ENCODE measurements at places on chromosomes 1 and 21.

GRCh38 chr1:50218344-50219120, 109.8 kb downstream of the ELAVL4 start:
- no peak for DNase-seq

DNA sequence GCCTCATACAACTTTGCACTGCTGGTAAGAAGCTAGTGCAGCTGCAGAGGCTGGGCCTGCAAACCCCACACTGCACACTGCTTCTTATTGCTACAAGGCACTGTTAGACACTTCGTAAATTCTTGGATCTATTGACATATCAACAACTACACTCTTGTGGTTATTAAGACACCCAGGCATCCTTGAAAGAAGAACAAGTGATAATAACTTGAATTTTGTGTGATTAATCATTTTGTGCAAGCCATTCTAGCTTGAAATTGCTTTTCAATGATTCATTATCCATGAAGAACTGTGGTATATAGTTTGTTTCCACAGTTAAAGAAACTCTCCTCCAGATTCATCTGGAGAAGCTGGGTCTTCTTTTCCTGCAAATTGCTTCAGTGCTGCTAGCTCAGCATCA, 33.7 kb upstream of the IFI44L start:
- DNase-seq, result no peak

- DNase-seq, result no peak
These were observed 1031.5 kb upstream of the ADGRL2 start for GRCh38 chr1:80769208-80769750.

- no peak for DNase-seq
These were observed 44.2 kb downstream of the CAPN8 start for GRCh38 chr1:223621312-223621734.

GRCh38 chr1:75133750-75134646, at the start of gene LHX8:
LHX8 (plus strand) TSS chr1:75134388; CDS start chr1:75136615, 2,227 bp downstream.
- no peak for DNase-seq

DNA sequence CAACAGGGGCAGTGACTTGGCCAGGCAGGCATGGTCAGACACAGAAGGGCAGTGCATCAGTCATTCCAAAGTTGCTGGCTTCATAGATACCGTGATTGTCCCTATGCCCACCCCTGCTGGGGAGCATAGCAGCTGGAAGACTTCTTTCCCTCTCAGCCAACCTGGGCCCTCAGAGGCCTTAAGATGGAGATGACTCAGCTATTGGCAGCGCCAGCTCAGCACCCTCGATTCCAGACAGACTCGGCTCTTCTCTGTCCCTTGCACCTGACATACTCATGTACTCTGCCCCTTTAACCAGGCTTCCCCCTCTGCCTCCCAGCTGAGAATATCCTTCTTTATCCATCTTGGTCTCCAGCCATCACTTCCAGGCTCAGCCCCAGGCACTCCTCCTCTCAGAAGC, 16.8 kb downstream of the SLAMF8 start:
- DNase-seq, result no peak

- DNase-seq, result no peak
These were observed 262.6 kb upstream of the SGIP1 start for GRCh38 chr1:66271216-66271903.

- DNase-seq, result no peak
These were observed 163.2 kb upstream of the CAMK1G start for GRCh38 chr1:209420276-209420675.

GRCh38 chr1:17215545-17215890, 10.6 kb downstream of the PADI1 start:
- no peak for DNase-seq

- DNase-seq, result no peak
These were observed 190.7 kb downstream of the HHIPL2 start for GRCh38 chr1:222357252-222357651.

DNA sequence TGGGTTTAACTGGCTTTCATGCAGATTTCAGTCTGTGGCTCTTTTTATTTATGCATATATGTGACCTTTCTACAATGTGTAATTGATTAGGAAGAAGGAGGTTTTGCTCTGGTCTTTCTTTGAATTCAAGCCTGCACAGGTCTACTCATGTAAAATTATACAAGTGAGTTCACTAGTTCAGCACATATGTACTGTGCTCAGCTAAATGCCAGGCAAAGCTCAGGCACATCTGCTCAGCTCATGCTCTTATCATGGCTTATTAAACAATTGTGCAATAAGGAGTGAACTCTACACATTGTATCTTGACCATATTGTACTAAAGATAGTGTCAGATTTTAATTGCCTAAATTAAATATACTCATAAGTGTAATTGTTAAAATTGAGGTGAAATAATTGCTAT, 378.4 kb downstream of the ADGRL2 start:
- DNase-seq, result no peak

- no peak for DNase-seq
These were observed 5.0 kb upstream of the RGS18 start for GRCh38 chr1:192153276-192153675.

- DNase-seq, result peak; percentile 1
These were observed 722 bp upstream of the SLC19A2 start for GRCh38 chr1:169486281-169487051.

DNA sequence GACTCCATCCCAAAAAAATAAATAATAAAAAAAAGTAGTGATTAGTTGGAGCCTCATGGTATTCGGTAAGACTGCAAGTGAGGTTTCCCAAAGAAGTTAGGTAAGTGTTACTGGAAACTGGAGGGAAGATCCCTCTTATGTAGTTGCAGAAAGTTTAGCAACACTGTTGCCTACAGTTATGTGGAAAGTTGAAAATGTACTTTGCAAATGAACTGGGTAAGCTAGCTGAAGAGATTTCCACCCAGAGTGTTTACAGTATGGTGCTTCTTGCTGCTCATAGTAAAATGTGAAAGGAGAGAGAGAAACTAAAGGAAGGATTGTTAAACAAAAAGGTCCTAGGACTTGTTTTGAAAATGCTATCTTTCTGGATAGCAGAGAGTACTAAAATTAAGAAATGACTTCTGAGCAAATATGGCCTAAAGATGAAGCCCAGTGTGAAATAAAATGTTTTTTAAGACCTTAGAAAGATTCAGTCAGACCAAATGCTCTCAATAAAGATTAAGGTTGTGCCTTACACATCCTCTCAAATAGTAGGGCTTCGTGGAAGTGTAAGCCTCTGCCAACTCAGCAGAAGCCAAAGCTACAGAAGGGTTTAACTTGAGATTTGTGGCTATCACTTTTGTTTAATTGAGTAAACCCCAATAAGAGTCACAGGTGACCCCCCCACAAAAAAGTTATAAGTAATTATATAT, 31.5 kb downstream of the RPS6KC1 start:
- DNase-seq, result no peak

GRCh38 chr1:109901524-109902145, 9.0 kb upstream of the CSF1 start:
- DNase-seq, result no peak

- no peak for DNase-seq
These were observed 153.6 kb downstream of the OLFM3 start for GRCh38 chr1:101843160-101843559.

DNA sequence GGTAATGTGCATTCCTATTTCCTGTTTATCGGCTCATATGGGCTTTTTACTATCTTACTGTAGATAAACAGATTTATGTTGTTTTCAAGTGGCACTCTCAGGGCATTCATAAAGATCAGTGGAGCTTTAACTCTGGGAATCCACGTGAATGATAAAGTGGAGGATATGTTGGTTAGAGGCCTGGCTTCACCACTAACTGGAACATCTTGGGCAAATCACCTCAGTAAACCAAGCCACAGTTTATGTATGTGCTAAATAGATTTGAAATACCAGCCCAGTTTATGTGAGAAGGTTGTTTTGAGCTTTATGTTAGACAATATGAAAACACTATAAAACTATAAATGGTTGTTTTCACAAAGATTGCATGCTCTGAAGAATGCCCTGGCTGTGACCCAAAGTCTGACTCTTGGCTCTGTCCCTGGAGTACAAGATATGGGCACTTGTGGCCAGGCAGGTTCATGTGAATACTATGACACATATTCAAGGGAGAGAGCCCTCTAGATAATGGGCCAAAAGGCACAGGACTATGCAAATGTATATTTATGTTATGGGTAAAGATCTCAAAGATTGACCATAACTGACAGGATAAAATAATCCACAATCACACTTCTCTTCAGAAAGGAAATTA, 36.7 kb downstream of the FAM163A start:
- no peak for DNase-seq

DNA sequence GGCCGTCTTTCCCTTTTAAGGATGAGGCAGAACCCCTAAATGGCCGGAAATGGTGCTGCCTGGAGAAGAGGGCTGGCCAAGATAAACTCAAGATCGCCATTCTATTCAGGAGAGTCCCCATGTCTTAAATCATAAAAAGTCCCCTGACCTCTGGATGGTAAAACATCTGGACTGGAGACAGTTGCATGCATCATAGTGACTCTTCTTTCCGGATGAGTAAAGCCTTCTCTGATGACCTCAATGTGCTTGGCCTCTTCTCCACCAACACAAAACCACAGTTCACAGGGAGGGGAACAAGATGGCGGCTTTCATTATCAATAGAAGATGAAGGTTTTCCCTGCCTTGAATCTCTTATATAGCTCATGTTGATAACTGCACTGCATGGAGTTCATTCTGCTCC, 27.5 kb upstream of the H6PD start:
- DNase-seq, result no peak

GRCh38 chr1:177650947-177651346, 318.9 kb downstream of the SEC16B start:
- no peak for DNase-seq

DNA sequence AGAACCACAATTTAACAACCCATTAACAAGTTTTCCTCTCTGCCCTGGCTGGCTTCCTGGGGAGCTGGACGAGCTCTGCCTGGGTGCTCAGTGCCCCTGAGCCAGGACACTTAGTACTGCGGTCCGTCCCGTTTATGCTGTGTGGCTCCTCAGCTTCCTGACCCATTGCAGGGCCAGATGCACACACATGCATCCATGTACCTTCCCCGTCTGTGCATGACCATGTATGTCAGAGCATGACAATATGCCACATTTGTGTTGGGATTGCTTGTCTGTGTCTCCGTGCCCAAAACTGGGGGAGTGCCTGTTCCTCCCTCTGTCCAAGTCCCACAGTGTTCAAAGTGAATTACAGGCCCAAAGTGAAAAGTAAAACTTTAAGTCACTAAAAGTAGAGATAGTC, 9.7 kb upstream of the TFF3 start:
- no peak for DNase-seq

GRCh38 chr1:98054367-98054701, 133.5 kb upstream of the DPYD start:
- DNase-seq, result no peak

DNA sequence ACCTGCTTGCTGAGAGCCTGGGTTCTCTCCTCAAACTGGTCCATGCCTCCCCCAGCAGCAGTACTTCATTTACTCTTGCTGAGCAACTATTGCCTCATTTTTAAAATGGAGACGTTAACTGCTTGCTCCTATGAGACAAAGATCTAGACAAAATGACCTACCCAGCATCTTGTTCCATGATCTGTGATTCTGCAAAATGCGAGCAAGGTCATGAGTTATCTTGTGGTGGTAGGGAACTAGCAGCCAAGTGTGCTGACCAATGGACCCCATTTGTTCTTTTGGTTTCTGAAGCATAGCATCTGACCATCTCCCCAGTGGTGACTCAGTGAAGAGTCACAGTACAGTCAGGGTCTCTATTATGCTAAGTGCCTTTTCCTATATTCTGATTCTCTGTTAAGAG, 40.4 kb downstream of the TBX15 start:
- no peak for DNase-seq

DNA sequence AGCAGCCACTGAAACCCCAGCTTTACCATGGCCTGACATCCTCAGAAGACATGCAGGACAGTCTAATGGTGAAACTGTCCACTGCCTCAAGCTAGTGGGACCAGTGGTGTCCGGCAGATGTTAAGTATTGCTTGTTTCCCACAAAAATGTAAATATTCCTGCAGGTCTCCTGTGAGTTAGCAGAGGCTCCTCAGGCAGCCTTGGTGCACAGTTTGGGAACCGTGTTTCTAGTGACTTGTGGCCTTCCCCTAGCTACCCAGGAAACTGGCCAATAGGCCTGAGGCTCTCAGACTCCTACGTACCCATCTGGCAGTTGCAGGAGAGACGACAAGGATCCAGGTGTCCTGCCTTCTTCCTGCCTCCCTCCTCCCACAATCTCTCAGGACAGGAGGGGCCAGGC, 142.4 kb downstream of the CAMTA1 start:
- no peak for DNase-seq

GRCh38 chr1:36859926-36860325, 174.4 kb downstream of the GRIK3 start:
- DNase-seq, result no peak

- DNase-seq, result no peak
These were observed 510.1 kb downstream of the PLA2G4A start for GRCh38 chr1:187338762-187339412.

DNA sequence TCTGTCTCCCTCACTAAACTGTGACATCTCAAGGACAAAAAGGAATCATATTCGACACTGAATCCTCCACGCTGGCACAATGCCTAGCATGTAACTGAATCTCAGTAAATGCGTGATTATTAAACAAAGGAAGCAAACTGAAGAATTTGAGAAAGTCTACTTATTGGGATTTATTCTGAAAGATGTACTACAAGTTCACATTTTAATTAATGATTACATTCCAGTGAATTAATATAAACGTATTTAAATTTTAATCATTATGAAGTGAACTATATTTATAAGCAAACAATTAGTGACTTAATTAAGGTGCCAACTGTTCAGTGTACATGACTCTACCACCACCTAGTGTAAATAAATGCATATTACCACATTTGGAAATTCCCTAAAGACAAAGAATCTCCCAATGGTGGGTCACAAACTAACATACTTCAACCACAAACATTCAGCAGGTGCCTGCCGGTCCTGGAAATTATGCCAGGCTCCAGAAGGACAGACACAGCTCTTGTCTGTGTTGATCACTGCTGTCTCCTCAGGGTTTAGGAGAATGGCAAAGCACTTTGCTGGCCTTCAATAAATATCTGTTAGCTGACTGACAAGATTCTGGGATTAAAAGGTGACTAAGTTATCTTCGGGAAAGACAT, 56.3 kb downstream of the SMYD3 start:
- peak; percentile 8 for DNase-seq

- DNase-seq, result no peak
These were observed 21.0 kb upstream of the TDRD10 start for GRCh38 chr1:154481053-154481452.

- DNase-seq, result peak; percentile 84
These were observed 123.5 kb downstream of the PTPN14 start for GRCh38 chr1:214427871-214428277.

DNA sequence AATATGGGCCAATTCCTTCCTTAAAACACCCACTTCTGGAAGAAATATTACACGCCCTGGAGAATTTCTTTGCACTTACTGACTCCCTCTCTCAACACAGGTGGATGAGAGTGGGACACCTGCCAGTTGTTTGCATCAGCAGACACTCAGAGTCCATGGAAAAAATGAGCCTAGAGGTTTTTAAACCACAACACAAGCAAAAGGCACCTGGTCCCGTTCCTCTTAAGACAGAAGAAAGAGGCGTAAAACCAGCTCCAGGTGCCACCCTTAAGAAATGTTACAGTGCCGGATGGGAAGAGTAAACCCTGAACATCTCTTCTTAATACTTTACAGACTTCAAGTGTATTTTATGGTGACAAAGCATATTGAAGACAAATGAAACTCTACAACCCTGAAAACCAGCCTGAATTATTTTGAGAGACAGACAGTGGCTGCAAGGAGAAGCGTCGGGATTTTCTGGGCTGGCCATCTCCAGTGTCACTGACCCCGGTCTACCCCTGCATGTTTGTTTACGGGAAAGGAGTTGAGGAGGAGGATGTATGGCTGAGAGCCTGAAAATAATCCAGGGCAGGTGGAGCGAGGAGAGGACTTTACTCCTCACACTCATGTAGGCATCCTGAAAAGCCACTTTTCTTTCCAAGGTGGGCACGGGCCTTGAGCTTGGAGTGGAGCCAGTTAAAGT, 7.8 kb upstream of the RIPK4 start:
- no peak for DNase-seq

- DNase-seq, result no peak
These were observed 20.6 kb upstream of the CRB1 start for GRCh38 chr1:197247465-197247864.
